ENCODE measurements at places on chromosomes 6 and 20. TPM values are rescaled to one million over a fixed set of nuclear protein-coding genes. Genes with fewer than 3 reads are reported as not detected.
A peak's percentile ranks its signal among the peaks of the same experiment; 100 is the strongest.

The MUC21 gene
- not detected for total RNA-seq

The LST1 gene
- total RNA-seq = not detected

The MLN gene
- not detected for total RNA-seq

The HRH3 gene
- total RNA-seq = 5.2 TPM

The CAP2 gene
- total RNA-seq = 6.7 TPM

- no peaks in the 10 kb centered on the region for H3K27me3 ChIP-seq
- H3K36me3 ChIP-seq = peaks cover 28% of the 10 kb centered on the region
- no peak overlapping the region for H3K4me3 ChIP-seq
- H3K27ac ChIP-seq = peak overlapping the region; percentile 55
- DNase-seq = no peak
These were observed 8.9 kb downstream of the ABRACL start for GRCh38 chr6:139037490-139037889.

GRCh38 chr6:21186479-21187055 is 407.0 kb upstream of the SOX4 start:
- no peaks in the 10 kb centered on the region for H3K27me3 ChIP-seq
- no peak overlapping the region for H3K4me3 ChIP-seq
- DNase-seq = no peak
- peak overlapping the region; percentile 84 for H3K27ac ChIP-seq
